ENCODE measurements at places on chromosomes 5 and 9.

DNA sequence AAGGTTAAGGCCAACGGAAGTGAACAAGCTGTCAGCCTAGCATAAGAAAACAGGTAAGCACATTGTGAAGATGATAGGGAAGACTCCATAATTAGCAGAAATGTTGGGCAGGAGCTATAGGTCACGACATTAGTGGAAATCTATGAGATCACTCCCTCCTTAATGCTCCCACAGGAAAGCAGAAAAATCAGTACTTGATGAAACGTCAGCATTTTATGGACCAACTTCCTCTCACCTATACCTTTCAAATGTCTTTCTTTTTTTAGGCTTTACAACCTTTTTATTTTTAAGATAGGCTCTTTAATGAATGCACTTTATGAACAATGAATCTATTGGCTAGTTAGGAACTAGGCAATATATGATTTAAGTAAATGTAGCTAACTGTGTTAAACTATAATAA, 29.4 kb upstream of the HCN1 start:
- DNase-seq, result no peak

DNA sequence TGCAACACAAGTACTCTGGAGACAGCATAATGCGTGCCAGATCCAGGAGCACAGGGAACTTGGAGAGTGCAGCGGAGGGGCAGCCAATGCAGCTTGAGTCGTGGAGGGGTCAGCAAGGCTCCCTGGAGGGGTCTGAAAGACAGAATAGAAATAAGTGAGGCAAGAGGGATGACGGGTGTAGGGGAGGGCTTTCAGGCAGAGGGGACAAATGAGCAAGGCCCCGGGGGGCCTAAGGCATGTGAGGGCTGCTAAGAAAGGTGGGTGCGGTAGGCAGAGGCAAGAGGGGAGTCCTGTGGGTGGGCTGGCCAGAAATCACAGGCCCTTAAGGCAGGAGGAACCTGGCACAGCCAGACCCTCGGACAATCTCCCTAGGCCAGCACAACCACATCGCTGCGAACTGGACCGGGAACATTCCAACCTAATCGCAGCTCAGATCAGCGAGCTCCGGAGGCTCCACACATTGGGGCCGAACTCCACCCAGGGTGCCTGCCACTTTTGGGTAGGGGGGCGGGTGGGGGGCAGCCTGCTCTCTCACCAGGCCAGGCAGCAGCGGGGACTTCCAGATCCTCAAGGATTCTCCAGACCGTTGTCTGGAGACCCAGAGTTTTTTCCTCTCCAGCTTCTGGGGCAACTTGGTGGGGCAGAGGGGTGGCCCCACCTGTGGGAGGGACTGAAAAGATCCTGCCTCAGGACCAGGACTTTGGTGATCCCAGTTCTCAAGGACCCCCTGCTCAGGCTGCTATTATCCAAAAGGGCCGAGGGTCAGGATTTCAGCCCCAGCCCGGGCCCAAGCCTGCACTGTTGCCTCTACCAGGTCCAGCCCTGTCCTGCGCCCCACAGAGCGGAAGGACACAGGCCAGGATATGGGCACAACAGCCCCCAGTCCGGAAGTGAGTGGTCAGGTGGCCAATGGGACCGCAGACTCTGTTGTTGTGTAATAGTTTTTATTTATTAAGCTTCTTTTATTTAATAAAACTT, 22.7 kb upstream of the CYSTM1 start:
- DNase-seq, result no peak

- DNase-seq, result no peak
Measured at GRCh38 chr9:12818431-12819000, 43.7 kb downstream of the LURAP1L start.

GRCh38 chr5:36908544-36909260, 32.1 kb downstream of the NIPBL start:
- no peak for DNase-seq

- no peak for DNase-seq
Measured at GRCh38 chr5:157874861-157875260, 15.9 kb upstream of the CLINT1 start.

- DNase-seq, result no peak
Measured at GRCh38 chr9:70948744-70949143, 172.7 kb downstream of the TRPM3 start.

- no peak for DNase-seq
Measured at GRCh38 chr5:180628211-180628610, 21.2 kb downstream of the FLT4 start.

DNA sequence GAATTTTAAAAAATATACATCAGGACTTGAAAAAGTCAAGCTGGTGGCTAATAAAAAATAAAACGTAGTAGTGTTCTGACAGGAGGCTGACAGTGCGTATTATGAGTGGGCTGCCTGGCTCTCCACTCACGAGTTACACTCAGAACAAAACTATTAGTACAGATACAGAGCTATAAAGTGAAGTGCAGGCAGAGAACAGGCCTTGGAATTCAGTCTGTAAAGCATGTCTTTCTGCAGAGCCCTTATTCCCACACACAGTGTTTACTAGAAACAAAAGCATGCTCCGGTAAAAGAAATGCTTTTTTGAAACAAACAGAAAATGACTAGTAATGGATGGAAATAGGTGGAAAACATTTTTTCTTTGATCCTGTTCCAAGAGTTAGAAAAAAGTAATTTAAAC, 334.7 kb downstream of the DIRAS2 start:
- no peak for DNase-seq

DNA sequence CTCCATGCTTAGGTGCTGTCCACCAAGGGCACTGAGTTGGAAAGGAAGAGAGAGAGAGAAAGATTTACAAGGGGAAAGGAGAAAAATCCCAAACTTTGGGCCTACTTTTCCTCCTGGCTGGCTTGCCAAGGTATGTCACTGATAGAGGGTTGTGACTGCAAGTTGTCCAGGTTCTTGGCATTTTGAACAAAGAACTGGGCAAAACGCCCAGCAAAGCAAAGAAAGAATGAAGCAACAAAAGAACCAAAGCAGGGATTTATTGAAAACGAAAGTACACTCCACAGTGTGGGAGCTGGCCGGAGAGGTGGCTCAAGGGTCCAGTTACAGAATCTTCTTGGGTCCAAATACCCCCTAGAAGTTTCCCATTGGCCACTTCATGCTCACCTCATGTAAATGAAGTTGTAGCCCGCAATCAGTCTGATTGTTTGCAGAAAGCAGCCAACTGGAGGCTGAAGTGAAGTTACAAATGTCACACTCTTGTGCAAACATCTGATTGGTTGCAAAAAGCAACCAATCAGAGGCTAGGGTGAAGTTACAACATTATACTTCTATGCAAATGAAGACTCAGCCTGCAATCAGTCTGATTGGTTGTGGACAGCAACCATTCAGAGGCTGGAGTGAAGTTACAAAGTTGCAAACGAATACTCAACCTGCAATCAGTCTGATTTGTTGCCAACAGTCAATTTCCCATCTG, 263.5 kb downstream of the YTHDC2 start:
- no peak for DNase-seq

DNA sequence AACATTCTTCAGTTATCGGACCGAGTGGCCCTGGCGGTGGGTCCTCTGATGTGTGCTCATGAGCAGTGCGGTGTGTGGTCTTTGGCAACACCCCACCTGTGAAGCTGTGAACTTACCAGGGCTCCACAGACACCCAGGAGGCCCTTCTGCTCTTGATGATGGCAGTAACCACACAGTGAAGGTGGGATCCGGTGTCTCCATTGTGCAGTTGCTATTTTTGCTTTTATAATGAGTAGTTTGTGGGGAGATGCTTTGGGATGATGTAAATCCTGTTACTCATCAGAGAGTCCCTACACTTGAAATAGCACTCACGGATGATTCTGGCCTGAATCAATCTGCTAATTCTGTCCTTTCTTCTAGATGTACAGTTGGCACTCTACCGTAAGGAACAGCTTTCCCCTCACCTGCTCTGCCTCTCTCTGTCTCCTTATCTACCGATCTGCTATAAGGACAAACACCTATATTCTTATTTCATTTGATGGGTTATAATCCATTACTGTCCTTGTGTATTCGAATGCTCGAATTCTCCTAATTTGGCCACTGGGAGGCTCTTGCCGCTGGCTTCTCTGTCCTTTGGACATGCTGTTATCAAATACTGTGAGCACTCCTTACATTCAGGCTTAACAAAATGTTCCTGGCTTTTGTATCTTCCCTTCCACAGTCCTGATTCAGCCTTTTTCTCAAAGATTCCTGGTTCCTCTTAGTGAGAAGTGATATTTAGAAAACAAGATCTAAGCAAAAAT, 20.2 kb downstream of the ATPSCKMT start:
- DNase-seq, result no peak

GRCh38 chr5:10994091-10994986, 233.3 kb upstream of the DAP start:
- no peak for DNase-seq

Measured in RWPE1 (cell line).